ENCODE measurements at places on chromosomes 1 and 21.

DNA sequence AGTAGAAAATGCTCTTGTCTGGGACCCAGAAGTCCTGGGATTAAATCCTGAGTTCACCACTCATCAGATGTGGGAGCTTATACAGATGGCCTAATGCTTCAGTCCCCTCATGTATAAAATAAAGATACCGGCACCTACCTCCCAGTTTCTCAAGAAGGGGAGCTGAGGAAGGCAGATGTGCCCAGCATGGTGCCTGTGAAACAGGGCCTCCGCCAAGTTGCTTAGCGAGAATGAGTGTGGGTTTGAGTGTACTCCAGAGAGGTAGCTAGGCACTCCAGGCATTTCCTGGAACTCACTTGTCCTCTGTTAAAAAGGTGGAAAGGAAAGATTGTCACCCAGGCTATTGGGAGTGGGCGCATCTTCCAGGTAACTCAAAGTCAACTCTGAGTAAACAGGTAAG lies 37.8 kb downstream of the IER5 start:
- no peak for DNase-seq

- no peak for DNase-seq
These were observed 721 bp downstream of the C1orf54 start for GRCh38 chr1:150273311-150273710.

- DNase-seq = no peak
These were observed 71.9 kb upstream of the EFHD2 start for GRCh38 chr1:15337656-15338402.

- DNase-seq = no peak
These were observed 63.1 kb downstream of the MATN1 start for GRCh38 chr1:30660241-30660640.

DNA sequence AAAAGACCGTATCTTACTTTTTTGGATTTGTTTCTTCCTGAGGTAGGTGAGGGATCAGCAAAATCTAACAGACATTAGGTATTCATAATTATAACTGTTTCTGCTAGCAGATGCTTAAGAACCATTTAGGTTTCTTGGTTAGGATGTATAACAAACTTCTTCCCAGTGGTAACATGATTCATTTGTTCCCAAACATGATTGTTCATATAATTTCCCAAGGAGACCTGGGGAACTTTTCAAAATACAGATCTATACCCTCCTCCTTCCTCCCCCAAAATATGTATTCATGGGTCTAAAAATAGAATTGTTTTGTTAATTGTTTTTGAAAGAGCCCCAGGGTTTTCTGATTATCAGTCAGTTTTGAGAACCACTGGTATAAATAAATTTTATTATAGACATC lies 228.2 kb downstream of the COP1 start:
- no peak for DNase-seq

- DNase-seq = no peak
These were observed 35.0 kb downstream of the ARHGEF10L start for GRCh38 chr1:17574516-17574915.

DNA sequence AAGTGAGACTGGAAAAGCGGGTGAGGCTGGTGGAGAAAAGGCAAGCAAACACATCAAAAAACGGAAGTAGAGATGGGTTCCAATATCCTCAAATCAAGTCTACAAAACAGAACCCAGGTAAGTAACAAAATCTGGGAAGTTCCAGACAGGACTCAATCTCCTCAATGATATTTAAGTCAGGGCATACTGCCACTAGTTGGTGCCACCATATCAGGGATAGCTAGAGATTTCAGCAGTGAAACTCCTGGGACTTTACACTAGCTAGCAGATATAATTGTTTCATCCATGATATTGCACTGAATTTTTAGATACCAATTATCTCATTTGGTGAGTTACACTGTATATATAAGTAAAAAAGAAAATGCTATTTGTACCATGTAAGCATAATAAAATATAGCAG lies 52.0 kb downstream of the EYA3 start:
- no peak for DNase-seq

DNA sequence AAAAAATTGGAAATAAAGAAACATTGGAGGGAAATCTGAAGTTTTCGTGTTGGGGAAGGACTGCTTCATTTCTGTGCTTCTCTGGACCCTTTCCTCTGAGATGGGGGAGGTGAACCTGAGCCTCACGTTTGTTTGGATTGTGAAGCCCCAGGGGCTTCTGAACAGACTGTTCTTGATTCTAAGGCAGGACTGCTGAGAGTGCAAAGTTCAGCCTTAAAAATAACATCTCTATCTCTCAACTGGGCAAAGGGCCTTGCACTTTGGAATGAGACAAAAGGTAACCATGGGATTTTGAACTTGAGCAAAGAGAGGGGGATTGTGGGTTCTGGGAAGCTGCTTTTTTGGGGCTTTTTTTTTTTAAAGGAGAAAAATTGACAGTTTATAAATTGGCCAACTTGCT lies 45.0 kb downstream of the GPR88 start:
- no peak for DNase-seq

DNA sequence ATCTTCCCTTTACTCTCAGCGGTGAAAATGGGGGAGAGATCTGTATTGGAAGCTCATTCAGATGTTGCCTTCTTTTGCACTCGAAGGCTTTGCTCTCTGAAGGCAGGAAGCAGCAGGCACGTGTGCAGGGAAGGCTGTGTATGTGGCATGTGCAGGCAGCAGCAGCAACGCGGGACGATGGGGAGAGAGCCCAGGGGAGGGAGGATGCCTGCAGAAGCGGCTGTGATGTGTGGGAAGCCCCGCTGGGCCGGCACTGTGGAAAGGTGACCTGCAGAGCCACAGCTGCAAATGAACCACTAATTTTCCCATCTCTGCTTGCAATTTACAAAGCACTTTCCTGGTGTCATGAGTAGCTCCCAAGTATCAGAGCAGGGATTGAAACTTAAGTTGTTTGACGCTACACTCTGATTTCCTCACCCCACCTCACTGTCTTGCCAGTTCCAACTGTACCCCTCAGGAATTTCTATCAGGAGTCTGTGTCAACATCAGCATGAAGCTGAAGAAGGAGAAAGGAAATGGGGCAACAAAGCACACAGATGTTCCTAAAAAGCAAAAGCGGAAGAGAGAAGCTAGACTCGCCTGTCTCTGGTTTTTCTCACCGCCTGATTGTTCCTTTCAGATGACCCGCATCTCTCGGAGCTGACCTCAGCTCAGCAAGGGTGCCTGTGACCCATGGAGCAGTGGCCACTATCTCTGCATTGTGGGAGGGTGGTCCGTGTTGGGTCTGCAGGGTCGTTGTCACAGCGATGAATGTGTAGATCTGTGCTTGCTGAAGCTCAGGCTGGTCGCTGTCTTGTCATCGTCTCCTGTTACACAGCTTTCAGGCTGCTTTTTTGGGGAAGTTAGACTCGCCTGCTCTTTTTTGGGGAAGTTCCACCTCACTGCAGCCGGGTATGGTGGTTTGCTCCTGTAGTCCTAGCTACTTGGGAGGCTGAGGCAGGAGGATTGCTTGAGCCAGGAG lies 156.1 kb downstream of the KIF26B start:
- no peak for DNase-seq

GRCh38 chr1:241356187-241356518 lies 852 bp downstream of the RGS7 start:
- no peak for DNase-seq

DNA sequence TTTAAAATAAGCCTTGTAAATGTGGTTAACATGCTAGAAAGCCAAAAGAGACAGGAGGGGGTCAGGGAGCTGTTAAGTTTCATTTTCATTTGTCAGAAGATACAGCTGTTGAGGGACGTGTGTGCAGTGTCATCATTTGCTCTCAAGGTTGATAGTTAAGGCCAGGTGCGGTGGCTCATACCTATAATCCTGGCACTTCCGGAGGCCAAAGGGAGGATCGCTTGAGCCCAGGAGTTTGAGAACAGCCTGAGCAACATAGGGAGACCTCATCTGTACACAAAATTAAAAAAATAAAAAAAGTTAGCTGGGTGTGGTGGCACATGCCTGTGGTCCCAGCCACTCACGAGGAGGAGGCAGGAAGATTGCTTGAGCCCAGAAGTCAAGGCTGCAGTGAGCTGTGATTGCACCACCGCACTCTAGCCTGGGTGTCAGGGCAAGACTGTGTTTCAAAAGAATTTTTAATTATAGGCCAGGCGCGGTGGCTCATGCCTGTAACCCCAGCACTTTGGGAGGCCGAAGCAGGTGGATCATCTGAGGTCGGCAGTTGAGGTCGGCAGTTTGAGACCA lies 22.7 kb downstream of the ZBTB8OS start:
- DNase-seq = no peak

DNA sequence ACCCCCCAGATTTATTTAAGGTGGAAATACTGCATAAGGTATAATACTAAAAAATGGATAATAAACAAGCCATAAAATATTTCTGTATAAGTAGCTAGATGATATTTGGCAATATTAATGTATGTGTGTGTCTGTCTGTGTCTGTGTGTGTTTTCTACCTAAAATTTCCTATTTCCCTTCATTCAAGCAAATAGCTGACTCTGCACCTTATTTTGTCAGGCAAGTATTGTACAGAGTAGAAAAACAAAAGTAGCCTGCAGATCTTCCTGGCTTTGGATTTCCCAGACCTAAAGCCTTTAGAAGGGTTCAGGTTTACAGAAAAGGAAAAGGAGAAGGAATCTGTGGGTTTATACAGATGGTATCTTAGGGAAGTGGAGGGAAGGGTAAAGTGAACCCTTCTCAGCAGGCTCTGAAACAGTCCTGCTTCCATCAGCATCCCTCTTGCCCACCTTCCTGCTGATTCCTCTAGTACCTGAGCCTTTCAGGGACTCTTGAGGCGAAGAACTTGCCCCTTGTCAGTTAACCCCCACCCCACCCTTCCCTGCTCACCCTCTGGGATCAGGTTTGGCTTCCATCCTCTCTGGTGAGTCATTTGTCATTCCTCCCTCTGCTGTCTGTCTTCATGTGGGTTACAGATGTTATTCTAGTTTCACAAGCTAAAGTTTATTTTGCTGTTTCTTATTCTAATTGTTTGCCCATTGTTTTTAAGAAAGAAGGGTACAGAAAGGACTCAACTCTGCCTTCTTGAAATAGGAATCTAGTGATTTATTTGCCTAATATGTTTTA lies 21.7 kb upstream of the RGS16 start:
- DNase-seq = no peak

- no peak for DNase-seq
These were observed 114.6 kb upstream of the VAV3 start for GRCh38 chr1:108079440-108080025.

GRCh38 chr1:54403808-54404261 lies 2.4 kb downstream of the SSBP3 start:
- no peak for DNase-seq

Data from renal pelvis (tissue), 12 donors.